ENCODE measurements at places on chromosomes 1 and 21. TPM values are rescaled to one million over a fixed set of nuclear protein-coding genes. Genes with fewer than 3 reads are reported as not detected.

- no peak for DNase-seq
Measured at GRCh38 chr1:231600458-231600976, 26.1 kb upstream of the DISC1 start.

GRCh38 chr1:170397061-170397460 lies 134.9 kb upstream of the GORAB start:
- DNase-seq = no peak

The KRTAP19-1 gene
- total RNA-seq = not detected

The FABP3 gene
- total RNA-seq = 0.35 TPM

DNA sequence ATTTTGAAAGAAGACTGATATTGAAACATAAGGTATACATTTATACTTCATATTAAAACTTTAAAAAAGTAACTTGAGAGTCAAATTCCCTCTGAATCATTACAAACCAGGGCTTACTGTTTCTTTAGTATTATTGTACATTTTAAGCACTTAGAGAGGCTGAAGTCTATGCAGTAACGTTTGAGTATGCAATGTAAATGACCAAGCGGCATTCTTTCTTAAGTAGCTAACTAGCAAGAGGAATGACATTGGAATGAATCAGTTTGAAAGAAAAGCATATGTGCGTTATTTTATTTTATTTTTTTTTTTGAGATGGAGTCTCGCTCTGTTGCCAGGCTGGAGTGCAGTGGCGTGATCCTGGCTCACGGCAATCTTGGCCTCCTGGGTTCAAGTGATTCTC lies 24.3 kb downstream of the WNT2B start:
- no peak for DNase-seq

- peak; percentile 91 for DNase-seq
Measured at GRCh38 chr1:41003640-41004220, 17.8 kb downstream of the SLFNL1 start.

DNA sequence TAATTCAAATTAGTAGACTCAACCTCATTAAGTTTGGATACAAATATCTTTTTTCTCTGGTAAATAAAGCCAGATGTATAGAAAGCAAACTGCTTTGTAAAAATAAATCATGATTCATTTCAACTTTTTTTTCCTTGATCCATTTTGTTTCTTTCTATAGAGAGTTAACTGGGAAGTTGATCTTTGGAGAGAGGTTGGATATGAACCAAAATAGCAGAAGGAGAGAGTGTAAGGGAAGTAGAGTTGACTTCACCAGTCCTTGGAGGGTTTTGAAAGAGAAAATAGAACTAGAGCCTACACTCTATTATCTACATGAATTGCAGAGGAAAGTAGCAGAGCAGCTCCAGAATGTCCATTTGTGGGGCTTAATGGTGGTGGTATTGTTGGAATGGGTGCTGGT lies 243.8 kb downstream of the ADGRL2 start:
- DNase-seq = no peak

The C4BPA gene
- not detected for total RNA-seq

DNA sequence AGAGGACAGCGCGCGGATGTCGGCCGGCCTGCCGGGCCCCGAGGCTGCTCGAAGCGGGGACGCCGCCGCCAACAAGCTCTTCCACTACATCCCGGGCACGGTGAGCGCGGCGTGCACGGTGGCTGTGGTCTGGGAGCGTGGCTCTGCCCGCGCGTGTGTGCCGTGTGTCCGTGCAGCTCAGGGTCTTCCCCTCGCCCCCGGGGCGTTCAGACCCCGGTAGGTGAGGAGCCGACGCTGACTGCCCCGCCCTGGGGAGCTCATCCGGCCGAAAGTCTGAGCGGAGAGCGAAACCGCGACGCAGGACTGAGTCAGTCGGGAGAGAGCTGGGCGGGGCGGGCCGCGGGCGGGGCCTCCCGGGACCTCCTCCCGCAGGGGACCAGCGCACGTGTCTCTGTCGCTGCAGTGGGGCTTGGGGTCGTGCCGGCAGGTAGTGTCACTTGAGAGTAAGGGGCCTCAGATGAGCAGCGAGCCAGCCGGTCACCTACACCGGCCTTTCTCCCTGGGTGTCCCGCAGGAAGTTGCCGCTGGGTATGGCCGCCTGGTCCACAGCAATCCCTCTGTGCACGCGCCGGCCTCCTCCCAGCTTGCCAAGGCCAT lies 520 bp downstream of the PLEKHN1 start:
- no peak for DNase-seq

The SPRR1A gene
- not detected for total RNA-seq

- DNase-seq = no peak
Measured at GRCh38 chr1:30706528-30706927, 16.9 kb downstream of the MATN1 start.

GRCh38 chr1:91777196-91777595 lies 108.8 kb downstream of the TGFBR3 start:
- DNase-seq = no peak

The CD53 gene
- not detected for total RNA-seq

GRCh38 chr1:1274299-1274930 lies 761 bp upstream of the UBE2J2 start:
- no peak for DNase-seq

DNA sequence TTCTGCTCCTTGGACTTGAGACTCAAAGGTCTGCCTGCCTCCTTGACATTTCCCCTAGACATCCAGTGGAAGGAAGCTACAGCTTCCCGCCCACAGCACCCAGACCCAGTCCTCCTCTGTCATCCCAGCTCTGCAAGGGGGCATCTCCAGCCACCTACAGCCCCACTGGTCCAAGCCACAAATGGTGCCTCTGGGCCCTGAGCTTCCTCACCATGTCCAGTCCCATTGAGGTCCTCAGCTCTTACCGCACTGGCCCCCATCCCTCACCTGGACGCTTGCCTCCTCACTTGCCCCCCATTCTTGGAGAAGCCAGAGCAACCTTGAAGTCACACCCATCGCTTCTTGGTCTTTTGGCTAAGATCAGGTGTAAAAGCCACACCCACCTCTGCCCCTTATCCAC lies 13.2 kb downstream of the PODN start:
- no peak for DNase-seq

- no peak for DNase-seq
Measured at GRCh38 chr1:245409341-245410195, 254.8 kb downstream of the KIF26B start.

DNA sequence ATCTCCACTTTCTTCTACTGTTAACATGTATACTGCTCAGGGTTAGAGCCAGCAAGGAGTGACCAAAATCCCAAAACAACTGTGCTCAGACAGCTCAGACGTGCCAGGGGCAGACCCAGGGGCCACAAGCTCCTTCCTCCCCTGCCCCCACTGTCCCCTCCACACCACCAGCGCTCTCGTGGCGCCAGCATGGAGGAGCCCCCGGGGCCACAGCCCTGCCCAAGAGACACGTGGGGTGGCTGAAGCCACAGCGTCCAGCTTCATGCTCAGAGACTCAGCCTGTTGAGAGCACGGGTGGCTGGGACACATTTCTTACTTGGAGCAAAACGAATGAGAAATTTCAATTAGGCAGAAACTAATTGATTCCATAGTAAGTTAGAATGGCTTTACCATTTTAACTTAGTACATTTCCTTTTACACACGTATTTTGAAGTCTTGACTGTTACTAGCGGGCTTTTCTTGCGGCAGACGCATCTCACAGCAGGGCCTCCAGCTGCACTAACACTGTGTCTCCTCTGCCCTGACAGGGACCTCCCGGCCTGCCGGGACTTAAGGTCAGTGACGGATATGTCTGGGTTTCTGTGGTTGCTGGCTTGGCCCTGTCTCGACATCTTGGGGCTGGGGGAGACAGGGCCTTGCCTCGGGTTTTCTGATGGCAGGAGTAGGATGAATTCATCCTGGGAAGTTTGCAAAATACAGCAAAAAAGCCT lies 54.2 kb downstream of the SLC19A1 start:
- DNase-seq = no peak

The MYOM3 gene
- 0.14 TPM for total RNA-seq

DNA sequence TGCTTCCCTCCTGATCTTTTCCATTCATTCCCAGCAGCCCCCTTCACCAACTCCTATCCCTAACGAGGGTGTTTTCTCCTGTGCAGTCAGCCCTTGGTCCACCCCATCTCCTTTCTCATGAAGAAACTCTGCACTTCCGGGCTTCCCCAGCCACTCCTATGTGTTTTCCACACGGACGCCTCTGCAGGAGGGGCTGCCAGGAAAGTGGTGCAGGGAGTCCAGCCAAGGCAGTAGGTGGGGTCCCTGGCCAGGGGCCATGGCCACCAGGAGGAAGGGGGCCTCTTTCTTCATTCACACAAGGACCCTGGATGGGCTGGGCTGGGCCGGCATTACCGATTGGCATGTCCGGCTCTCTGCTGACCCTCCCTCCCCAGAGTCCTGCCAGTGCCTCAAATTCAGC lies 72.8 kb upstream of the EFHD2 start:
- DNase-seq = no peak

DNA sequence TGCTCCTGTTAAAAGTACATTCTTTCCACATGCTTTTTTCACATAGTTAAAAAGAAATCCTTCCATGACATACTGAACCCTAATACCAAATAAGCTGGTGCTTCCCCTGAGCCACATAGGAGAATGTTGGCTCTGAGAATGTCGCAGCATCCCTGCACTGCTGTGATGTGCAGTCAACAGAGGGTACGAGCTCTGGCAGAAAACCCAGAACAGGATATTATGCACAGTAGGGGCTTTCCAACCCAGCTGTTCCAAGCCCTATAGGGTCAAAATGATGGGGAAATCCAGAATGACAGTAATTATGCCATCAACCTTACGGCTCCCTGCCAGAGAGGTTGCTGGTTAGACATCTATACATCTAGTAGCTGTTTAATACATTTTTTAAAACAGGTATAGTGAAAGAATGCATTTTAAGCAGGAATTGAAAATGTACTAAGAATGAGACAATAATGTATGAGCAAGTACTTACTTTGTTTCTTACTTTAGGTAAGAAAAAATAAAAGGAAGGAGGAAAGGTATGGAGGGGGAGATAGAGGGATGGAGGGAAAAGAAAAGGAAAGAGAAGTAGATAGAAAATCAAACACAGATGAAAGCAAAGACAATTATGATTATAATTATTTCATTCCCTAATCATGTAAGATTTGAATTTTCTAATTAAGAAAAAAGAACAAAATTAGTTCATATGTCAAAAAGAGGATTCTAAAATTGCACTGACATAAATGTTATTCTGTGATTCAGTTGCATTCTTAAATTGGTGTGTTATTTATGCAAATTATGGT lies 126.0 kb downstream of the NR5A2 start:
- DNase-seq = peak; percentile 3

DNA sequence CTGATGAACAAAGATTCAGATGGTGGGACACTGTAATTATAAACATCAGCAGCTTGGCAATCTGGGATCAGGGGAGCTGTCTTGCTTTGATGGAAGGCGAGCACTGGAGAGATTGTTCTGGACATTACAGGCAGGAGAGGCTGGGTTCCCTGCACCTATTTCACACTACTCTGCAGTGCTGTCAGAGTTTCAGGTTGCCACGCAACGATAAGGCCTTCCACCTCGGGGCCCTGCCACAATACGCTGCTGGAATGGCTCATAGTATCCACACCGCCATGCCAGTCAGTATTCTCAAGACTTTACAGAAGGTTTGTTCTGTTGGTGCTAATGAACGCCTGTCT lies 96.8 kb downstream of the GLIS1 start:
- no peak for DNase-seq

- no peak for DNase-seq
Measured at GRCh38 chr1:211013346-211014240, 120.4 kb downstream of the KCNH1 start.

The HSPB7 gene
- total RNA-seq = not detected

GRCh38 chr1:58361134-58361533 lies 185.4 kb downstream of the OMA1 start:
- no peak for DNase-seq

The NTRK1 gene
- total RNA-seq = under 0.01 TPM
